ENCODE measurements at places on chromosomes 2 and 18.

- no peak for DNase-seq
Measured at GRCh38 chr2:189366349-189366748, 74.9 kb upstream of the WDR75 start.

GRCh38 chr2:232097260-232097659 lies 135.7 kb downstream of the DIS3L2 start:
- no peak for DNase-seq

GRCh38 chr2:70551167-70551566 lies 2.5 kb downstream of the TGFA start:
- no peak for DNase-seq

- DNase-seq, result no peak
Measured at GRCh38 chr2:175136334-175137215, 31.4 kb downstream of the ATF2 start.

DNA sequence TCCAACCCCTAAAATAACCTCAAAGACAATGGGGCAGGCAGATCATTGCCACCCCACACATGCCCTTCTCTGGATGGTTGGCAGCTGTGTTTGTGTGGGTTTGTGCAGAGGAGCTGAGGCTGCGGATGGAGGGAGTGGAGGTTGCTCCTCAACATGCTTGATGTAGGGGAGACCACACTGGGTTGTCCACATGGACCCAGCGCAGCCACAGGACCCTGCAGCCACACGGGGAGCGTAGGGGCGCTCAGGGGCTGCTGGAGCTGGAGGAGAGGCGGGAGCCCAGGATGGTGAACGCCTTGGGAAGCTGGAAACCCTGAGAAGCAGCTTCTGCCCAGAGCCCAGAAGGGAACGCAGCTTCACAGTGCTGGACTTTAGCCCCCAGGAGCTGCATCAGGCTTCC lies 56.3 kb upstream of the TMEM18 start:
- no peak for DNase-seq

- DNase-seq, result no peak
Measured at GRCh38 chr2:47697000-47697601, 85.8 kb upstream of the MSH6 start.

DNA sequence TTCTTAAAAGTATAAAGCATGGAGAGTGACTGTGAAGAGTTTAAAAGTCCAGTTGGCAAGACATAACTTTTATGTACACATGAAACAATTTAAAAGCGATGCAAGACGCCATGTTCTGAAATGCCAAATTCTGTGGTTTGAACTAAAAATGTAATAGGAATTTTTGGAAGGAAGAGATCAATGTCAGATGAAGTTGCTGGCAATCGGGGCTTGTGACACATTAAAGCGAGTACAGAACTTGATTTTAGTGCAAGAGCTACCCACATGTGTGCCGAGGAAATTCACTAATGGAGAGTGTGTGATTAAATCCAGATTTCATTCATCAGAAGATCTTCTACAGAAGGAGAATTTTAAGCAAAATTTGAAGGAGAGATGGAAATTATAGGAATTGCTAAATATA lies 220.2 kb upstream of the CCDC68 start:
- peak; percentile 38 for DNase-seq

- DNase-seq, result no peak
Measured at GRCh38 chr2:233329489-233330135, 22.0 kb downstream of the SAG start.

DNA sequence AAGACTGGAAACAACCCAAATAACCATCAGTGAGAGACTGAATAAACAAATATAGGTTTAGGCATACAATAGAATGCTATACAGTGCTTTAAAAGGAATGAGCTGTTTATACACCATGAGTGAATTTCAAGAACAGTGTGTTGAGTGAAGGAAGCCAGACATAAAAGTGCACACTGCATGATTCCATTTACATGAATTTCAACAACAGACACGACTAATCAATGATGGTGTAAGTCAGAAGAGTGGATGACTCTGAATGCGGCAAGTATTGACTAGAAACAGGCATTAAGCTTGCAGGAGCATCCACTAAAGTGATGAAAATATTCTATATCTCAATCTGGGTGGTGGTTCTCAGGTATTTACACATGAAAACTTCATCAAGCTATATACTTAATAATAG lies 142.7 kb upstream of the SLC39A10 start:
- no peak for DNase-seq

GRCh38 chr2:171598713-171599319 lies 76.5 kb downstream of the CYBRD1 start:
- peak; percentile 83 for DNase-seq

DNA sequence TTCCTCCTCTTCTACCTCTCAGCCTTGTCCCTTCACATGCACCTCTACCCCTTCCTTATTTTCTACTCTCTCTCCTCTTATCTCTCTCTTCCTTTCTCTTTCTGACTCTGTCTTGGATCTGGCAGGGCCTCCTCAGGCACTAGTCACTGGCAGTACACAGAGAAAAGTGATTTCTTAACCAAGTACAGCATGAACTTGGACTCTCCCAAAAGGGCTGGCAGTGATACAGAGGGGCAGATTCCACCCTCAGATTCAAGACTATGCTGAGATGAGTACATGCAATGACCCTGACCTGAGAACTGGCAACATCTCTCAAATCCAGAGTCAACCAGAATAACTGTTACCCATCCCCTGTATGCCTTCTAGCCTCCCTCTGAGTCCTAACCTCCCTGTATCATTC lies 4.3 kb downstream of the AOX1 start:
- DNase-seq, result peak; percentile 84

DNA sequence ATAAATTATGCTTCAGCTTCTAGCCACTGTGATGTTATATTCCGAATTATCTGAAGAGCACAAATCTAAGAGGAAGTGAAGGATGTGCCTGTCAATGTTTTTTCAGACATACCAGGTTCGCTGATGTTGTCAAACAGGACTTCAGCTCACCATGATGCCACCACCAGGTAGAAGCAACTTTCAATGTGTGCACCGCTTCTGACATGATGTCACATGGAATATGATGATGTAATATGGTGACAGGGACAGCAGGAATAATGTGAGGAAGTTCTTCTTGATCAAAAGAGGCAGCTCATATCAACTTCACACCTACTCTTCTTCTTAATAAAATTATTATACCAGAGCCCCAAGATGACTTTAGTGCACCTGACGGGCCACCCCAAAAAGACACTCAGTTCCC lies 893.2 kb downstream of the BCL11A start:
- no peak for DNase-seq

GRCh38 chr2:196924051-196924450 lies 2.5 kb downstream of the PGAP1 start:
- no peak for DNase-seq

GRCh38 chr2:191626497-191627151 lies 51.3 kb upstream of the NABP1 start:
- DNase-seq, result peak; percentile 77

DNA sequence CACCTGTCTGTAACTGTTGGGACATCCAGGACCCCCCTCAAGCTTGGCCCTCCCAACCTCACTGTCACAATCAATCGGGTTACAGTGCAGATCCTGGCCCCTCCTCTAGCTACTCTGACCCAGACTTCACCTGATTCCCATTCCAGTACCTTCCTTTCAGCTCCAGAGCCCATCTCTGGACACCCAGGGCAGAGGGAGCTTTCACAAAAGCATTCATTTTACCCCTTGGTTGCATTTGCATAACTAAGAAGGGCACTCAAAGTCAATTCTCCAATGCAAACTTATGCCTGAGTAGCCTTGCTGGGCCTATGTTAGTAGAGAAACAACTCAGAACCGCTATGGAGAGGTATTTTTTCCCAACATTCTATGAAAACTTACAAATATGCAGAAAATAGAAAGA lies 7.4 kb downstream of the ZAP70 start:
- no peak for DNase-seq

DNA sequence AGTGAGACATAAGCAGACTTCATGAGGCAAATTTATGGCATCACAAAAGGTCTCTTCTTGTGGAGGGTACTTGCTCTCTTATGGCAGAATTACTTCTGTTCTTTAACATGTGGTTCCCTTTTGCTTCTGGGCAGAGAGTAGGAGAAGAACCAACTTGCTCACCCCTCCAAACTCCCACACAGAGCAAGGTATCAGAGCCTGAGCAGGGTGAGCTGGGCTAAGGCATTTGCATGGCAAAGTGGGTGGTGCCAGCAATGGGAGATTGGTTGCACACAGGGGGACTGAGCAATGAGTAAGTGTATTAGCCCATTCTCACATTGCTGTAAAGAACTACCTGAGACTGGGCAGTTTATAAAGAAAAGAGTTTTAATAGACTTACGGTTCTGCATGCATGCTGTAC lies 64.2 kb upstream of the ITGB6 start:
- DNase-seq, result no peak

GRCh38 chr18:58394046-58394445 lies 234.8 kb downstream of the ALPK2 start:
- peak; percentile 62 for DNase-seq

DNA sequence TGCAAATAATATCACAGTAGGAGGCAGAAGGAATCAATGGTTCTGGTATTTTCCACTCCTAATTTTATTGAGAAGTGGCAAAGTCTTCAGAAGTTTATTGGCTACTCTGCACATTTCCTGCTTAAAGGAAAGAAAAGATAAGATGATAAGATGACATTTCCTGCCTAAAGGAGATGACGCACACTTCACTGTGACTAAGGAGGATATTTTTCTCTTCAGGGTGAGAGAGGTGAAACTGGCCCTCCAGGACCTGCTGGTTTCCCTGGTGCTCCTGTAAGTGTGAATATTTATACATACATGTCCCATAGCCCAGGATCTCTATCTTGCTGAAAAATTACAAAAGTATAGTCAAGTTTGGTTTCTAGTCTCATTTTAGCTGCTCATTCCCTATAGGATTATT lies 27.9 kb downstream of the COL3A1 start:
- DNase-seq, result peak; percentile 77

- no peak for DNase-seq
Measured at GRCh38 chr2:212274215-212274614, 264.4 kb downstream of the ERBB4 start.

DNA sequence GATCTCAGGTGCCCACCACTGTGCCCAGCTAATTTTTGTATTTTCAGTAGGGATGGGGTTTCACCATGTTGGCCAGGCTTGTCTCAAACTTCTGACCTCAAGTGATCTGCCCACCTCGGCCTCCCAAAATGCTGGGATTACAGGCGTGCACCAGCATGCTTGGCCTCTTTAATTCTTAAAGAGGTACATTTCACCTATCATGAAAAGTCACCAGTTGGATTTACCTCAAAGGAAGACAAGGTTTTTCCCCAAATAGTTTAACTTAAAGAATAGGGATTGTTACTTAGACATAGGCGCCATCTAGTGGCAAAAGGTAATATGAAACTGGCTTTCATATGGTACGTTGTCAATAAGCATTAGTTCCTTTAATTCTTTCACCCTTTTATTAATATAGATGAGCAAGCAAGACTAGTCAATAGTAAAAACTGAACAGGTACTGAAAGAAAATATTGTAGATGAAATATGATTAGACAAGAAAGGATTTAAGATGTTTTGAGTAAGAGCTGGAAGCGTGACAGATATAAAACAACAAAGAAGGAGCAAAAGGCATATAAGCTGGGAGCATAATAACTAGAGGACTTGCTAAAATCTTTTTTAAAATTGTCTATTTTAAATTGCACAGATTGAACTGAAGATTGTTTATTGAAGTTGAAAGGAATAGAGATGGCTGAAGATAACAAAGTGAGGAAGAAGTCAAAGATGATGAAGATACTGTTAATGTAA lies 35.0 kb upstream of the PSMD14 start:
- peak; percentile 75 for DNase-seq

- no peak for DNase-seq
Measured at GRCh38 chr2:203030991-203031390, 16.3 kb downstream of the NBEAL1 start.

GRCh38 chr2:31349160-31349559 lies 65.4 kb downstream of the XDH start:
- DNase-seq, result no peak

- no peak for DNase-seq
Measured at GRCh38 chr2:239383759-239384156, 17.1 kb downstream of the HDAC4 start.

DNA sequence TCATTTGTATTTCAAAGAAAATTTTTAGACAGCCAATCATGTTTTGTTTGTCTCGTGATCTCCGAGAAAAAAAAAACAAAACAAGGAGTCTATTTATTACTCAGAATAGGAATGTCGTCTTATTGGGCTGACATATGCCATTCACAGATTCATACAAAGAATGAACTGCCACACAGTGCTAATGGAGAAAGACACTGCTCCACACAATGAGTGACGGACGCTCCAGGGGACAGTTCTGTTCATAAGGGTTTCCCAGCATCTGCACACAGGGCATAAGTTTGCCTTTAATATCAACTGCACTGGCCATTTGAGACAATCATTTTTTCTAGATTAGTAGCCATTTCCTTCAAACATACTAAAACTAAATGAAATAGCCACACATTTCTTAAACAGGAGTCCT lies 3.4 kb downstream of the SERTAD2 start:
- no peak for DNase-seq

GRCh38 chr18:64402636-64403035 lies 253.7 kb upstream of the LINC00305 start:
- DNase-seq, result no peak

- no peak for DNase-seq
Measured at GRCh38 chr2:15449556-15450236, 111.4 kb downstream of the NBAS start.

DNA sequence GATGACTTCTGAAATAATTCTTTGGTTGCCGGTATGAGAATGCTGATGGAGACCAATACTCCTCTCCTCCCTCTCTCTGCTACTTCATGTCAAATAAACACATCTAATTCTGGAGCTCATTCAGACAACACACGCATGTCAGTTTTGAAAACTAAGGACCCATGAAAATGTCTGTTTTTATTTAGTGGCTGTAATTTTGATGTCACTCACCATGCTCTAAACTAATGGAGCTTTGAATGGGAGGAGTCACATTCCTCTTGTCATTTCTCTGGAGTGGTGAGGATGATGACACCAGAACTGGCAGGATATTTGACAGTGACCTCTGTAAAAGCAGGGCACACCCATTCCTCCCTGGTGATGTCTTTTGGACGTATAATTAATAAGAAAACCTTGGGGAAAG lies 163.0 kb downstream of the PHLPP1 start:
- peak; percentile 23 for DNase-seq

GRCh38 chr18:43393174-43393573 lies 115.9 kb upstream of the SYT4 start:
- DNase-seq, result peak; percentile 1

DNA sequence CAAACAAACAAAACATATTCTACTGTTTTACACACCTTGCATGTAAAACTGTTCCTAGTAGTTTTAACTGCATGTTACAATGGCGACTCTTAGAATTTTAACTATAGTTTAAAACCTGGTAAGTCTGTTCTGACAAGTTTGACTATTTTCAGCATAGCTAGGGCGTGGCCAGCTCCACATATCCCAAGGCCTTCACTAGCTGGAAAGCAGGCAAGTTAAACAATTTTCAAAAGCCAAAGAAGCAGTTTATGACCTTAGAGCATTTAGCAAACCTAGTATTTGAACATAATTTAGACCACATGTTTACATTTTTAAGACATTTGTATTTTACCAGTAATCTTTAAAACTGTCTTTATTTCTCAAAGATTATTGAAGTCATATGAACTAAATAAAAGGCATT lies 402.8 kb upstream of the SYT4 start:
- DNase-seq, result peak; percentile 49

GRCh38 chr2:154527962-154528361 lies 170.5 kb upstream of the KCNJ3 start:
- DNase-seq, result no peak

- DNase-seq, result peak; percentile 11
Measured at GRCh38 chr2:88735853-88736252, 44.4 kb downstream of the RPIA start.

GRCh38 chr18:79604205-79604912 lies 75.2 kb upstream of the CTDP1 start:
- DNase-seq, result no peak

- DNase-seq, result no peak
Measured at GRCh38 chr18:76378526-76379215, 116.4 kb downstream of the ZNF516 start.

GRCh38 chr18:2337552-2338141 lies 233.7 kb downstream of the METTL4 start:
- peak; percentile 59 for DNase-seq

Measured in fibroblast of mammary gland (primary cell).